Left forelimb (tissue), 1 donor: ENCODE measurements at places on chromosomes 3 and 15.
A peak's percentile ranks its signal among the peaks of the same experiment; 100 is the strongest.

GRCh38 chr3:63933459-63933858 is 21.3 kb upstream of the SCAANT1 start:
- DNase-seq, result no peak

- DNase-seq, result no peak
Measured at GRCh38 chr3:24506966-24507775, 12.5 kb upstream of the THRB start.

GRCh38 chr3:66922058-66922457 is 76.0 kb upstream of the KBTBD8 start:
- DNase-seq, result no peak

DNA sequence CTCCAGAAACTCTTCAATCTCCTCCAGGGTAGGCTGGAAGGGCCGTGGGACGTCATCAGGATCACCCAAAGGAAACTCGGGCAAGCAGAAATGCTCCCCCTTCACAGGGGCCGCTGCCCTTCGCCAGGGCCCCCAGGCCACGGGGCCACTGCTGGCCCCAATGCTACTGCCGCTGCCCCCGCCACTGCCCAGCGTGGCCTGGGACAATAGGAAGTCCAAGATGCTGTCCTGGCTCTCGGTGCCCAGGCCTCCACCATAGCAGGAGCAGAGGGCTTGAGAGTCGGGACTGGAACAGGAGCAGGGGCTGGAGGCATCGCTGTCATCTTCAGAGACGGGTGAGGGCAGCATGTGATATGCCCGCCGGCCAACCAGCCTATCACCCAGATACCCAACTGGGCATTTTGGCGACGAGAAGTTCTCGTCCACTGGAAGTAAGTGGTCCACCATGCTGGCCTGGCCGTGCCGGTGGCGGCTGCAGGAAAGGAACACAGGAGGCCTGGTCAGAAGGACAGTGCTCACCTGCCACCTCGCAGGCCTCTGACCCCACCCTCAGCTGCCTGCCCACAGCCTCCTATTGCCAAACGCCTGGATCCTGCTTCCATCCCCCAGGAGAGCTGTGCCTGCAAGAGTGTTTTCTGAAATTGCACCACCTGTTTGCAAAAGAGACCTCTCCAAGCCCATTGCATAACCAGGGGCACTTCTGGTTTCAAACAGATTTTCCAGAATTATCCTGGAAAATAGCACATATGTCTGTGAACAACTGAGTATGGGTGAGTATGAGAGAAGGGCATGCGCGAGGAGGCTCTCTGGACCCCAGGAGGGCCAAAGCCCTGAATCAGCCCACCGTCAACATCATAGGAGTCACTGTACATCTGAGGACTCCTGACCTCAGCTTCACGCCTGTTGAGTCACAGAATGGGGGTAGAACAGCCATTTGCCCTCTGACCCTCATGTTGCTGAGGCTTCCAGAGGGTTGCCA is 4.4 kb downstream of the KLF15 start:
- DNase-seq, result no peak

DNA sequence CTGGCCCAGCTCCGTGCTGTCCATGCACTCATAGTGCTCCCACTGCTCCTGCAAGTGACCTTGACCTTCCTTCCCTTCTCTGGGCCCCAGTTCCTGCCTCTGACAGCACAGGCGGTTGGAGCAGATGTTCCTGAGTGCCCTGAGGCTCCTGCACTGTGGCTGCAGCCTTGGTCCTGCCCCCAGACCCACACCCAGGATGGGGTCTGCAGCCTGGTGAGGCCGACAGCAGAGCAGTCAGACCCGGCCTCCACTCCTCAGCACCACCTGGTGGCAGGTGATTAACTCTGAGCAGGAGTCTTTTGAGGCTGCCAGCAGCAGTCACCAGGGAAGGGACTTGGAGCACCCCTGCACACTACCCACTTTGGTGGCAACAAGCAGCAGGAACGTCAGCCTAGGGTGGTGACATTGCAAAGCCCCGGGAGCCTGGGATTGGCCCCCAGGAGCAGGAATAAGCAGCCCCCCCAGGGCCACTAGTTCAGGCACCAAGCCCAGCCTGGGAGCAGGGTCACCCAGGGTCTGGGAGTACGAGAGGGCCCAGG is 64.6 kb downstream of the CYP11A1 start:
- DNase-seq, result no peak

DNA sequence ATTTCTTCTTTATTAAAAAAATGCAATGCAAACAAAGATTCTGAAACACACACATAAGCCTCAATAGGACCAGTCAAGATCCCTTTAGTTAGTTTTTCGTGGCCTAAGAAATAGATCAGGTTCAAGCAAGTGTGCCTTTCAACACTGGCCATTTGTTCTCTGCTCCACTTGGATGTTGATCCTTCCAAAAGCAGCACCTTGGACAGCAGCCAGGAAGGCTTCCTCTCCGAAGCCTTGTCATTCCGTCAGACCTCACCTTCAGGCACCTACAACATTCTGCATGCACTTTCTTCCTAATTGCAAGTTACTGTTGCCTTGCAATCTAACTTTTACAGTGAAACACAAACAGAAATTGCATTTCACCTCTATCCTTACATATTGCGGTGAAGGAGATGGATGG is 155.9 kb upstream of the FEZF2 start:
- no peak for DNase-seq

DNA sequence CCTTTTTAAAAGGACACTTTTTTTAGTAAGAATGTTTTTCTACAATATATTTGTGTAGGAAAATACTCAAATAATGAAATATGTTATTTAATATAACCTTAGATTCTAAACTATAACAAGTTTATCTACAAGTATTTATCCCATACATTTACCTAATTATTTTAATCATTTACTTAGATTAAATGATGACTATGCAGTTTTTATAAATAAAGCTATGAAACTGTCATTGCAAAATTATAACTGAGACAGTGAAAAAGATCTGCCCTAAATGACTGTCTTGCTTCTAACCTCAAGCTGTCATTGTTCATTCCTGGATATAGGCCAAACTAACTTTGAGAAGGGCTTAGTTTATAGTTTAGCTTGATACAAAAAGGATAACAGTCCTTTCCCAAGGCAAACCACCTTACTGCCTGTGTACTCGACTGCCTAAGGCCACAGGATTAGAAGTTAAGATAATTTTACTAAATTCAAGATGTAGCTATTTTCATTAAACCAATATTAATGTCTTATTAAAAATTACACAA is 84.1 kb downstream of the GLDN start:
- no peak for DNase-seq

- DNase-seq, result no peak
Measured at GRCh38 chr15:87799838-87800237, 456.7 kb downstream of the NTRK3 start.

GRCh38 chr3:114624571-114625181 is 330.8 kb downstream of the TIGIT start:
- peak; percentile 74 for DNase-seq

GRCh38 chr3:124602980-124603627 is 127.1 kb upstream of the UMPS start:
- no peak for DNase-seq

GRCh38 chr3:10978956-10979355 is 13.6 kb upstream of the SLC6A1 start:
- DNase-seq, result no peak

- DNase-seq, result no peak
Measured at GRCh38 chr15:84987949-84988624, 6.4 kb downstream of the PDE8A start.

- no peak for DNase-seq
Measured at GRCh38 chr3:13587442-13587841, 38.5 kb downstream of the FBLN2 start.

DNA sequence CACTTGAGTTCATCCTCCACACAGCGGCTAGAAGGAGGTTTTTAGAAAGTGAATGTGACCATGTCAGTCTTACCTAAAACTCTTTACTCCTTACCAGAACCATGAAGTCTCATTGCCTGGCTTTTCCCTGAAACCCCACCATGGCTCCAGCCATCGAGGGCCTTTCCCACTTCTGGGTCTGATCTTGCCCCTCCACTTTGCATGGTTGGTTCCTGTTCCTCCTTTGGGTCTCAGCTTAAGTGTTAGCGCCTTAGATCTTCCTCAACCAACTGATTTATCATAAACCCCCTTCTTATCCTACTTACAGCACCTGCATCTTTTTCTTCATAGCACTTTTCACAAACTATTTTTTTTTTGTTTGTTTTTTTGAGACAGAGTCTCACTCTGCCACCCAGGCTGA is 45.9 kb upstream of the ULK4 start:
- DNase-seq, result no peak

- no peak for DNase-seq
Measured at GRCh38 chr15:64695561-64695992, 79.8 kb downstream of the RBPMS2 start.

DNA sequence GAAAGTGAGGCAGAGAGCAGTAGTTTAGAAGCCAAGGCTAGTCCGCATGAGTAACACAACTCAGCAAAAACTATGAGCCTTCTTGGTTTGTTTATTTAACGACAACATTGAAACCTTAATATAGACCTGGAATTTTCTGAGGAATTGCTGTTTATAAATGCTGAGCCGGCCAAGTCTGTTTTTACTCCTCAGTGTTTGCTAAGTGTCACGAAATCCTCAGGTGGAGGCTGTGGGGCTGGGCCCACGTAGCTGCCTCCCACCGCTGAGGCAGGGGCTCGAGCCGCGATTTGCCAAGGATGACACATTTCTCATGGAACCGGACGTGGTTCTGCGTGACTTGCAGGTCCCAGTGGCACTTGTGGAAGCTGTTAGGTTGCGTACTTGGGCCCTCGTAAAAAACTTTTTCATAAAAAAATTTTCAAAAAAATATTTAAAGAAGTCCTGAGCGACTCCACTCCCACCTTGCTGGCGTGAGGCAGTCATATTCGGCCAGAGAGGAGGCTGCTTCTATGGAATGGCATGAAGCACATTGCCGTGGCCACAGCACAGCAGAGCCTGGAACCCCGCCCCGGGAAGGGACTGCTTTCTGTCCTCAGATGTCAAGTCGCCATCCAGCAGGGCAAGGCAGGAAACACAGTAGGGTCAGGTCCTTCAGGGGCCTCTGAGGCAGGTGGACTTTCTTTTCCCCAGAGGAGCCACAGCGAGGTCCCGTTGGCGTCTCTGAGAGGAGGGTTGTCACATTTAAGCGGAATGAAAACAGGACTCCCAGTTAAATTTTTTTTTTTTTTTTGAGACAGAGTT is 64.8 kb upstream of the PCSK6 start:
- peak; percentile 52 for DNase-seq

DNA sequence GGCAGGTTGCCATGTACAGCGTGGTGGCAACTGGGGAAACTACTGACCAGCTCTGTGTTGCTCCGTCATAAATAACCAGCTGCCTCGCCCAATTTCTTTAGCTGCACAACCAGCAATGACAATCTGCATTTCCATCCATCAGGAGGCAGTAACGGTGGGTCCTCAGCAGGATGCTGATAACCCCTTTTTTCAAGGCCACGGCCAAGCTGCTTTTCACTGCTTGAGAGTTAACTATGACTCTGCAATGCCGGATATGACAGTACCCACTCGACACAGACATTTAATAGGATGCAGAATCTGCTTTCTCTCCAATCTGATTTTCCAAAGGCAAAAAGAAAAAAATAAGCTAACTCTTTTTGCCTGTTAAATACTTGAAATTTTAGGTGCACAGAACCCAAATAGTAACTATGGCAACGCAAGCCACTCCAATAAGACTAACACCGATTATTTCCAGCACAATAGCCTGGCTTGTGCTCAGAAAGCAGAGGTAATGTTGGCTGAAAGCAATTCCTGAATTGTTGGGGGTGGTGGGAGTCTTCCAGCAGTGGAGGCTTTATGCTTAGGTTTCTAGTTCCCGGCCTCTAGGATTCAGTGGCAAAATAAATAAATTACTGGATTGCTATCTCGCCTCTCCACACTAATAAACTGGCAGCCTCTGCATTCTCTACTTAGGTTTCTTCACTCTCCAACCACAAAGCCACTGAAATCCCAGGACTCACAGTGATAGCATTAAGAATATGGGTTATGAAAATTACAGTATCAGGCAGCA is 31.2 kb upstream of the SRGAP3 start:
- no peak for DNase-seq

DNA sequence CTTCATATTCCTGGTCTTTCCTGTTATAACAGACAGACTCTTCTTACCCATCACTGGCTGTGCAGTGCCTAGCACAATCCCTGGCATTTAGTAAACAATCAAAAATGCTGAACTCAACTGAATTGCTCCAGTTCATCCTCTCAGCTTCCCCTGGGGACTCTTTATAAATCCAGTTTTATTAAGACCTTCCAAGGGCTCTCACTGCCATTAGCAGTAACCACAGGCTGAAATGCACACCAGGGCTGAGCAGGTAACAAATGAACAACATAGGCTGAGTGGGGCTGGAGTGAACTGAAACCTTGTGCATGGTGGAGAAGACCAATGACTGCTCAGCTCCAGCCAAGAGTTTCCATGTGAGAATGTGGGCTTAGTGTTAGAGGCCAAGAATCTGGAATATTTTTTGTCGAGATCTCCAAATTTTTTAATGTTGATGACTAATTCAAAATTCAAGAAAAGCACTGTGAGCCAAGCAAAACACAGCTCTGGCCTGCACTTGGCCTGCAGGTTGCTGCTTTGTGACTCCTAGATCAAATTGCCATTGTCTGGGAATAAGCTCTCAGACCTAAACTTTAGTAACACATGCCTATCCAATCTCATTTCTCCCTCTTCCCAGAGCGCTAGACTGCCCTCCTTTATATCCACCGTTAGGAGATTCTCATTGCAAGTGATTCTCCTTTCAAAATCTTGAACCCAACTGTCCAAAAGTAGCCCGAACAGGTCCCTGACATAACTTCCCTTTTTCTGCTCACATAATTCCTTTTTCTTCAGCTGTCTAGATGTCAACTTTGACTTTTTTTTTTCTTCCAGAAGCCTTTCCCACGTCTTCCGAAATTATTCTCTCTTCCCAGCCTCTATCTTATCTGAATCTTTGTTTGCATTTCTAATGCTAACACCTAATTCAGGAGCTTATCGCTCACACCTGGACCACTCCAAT is 7.4 kb downstream of the SQOR start:
- DNase-seq, result no peak

DNA sequence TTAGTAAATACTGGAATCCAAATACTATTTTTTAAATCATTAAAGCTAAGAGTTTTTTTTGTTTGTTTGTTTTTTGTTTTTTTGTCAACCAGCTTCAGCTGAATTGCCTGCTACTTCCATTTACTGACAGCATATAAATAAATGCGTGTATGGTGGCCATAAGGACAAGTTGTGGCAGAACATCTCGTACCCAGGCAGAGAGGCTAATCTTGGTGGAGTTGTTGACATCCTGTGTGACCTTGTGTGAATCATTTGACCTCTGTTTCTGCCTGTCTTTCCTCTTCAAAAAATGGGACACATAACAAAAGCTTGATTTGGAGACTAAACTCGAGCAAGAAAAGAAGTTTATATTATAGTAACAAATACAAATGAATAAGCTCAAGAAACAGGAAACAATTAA is 734.2 kb downstream of the MCTP2 start:
- no peak for DNase-seq
